ENCODE measurements at places on chromosomes 4 and X.
A peak's percentile ranks its signal among the peaks of the same experiment; 100 is the strongest.

GRCh38 chr4:103451341-103451740, 253.2 kb upstream of the CENPE start:
- no peak for DNase-seq

GRCh38 chr4:174198828-174199227, 84.6 kb downstream of the FBXO8 start:
- DNase-seq, result peak; percentile 76

- no peak for DNase-seq
Observed at GRCh38 chr4:124486423-124486822, 226.1 kb downstream of the ANKRD50 start.

- no peak for DNase-seq
Observed at GRCh38 chr4:94571715-94572114, 120.0 kb downstream of the PDLIM5 start.

DNA sequence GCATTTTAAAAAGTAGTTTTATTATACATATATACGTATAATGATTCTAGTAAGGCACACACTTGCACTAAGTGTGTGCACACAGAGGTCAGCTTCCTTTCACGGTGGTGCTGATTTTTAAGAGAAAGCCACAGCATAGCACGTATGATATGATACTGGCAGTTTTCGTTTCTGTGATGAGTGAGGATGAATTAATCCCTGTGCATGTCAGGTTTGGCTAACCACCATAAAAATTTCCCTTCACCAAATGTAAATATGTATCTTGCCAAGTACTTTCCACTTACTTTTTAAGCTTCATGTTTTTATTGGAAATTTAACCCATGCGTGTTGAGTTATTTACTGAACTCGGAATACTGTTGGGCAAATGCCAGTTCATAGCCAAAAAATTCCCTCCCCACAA, 84.6 kb downstream of the SYNPO2 start:
- no peak for DNase-seq

- DNase-seq, result no peak
Observed at GRCh38 chrX:67207912-67208311, 335.9 kb upstream of the AR start.

- no peak for DNase-seq
Observed at GRCh38 chr4:142840516-142841123, 5.5 kb downstream of the INPP4B start.

- DNase-seq, result no peak
Observed at GRCh38 chrX:132367984-132368383, 120.9 kb downstream of the MBNL3 start.

- no peak for DNase-seq
Observed at GRCh38 chrX:11393949-11394654, 100.9 kb downstream of the AMELX start.

DNA sequence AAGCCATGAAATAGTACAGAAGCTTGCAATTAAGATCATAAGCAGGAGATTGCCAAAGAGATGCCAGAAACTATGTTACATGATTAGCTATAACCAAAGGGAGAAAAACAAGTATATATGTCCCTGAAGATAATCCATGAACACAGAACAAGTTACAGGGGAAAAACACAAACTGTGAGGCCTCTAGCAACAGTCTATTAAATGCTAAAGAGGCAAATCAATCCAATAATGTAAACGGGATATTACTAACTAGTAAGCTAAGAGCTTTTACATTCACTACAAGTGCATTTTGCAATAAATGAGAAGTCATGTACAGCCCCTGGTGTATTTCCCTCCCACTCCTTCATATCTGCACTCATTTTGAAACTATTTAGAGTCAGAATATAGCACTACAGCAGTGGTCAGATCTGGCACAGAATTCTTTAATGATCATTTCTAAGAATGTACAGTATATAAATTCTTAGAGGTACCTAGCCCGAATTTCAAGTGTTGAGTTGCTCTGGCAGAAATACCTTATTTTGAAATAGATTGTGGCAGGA, 449.8 kb upstream of the SMIM31 start:
- DNase-seq, result no peak

DNA sequence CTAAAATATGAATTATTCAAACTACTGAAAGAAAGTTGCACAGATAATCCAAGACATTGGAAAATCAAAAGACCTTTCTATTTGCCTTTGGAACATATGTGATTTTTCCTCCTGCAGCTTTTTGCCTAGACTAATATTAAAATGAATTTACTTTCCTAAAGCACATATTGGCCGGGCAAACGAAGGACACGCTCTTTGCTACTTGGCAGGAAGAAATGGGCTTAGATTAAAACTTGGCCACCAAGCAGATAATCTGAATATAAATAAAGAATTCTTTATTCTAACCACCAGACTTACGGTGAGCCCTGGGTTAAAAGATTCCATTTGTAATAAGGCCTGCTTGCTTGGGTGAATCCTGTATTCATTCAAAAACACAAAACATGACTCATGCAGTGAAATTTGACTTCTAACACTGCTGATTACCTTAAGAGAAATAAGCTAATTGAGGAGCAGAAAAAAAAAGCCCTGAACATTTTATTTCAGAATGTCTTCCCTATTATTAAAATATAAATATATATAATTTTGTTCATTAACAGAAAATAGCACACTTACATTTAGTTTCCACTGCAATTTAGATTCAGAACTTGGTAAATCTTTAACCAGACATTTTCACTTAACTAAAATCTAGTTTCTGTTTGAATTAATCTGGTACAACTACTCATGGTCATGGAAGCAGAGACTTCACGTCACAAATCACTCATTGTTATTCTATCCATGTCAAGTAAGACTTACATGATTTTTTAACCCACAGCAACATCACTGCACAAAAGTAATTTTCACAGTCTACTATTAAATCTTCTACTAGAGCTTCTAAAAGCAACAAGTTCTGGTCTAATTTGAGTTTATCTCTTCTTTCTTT, 116.1 kb upstream of the PLAC1 start:
- no peak for DNase-seq

DNA sequence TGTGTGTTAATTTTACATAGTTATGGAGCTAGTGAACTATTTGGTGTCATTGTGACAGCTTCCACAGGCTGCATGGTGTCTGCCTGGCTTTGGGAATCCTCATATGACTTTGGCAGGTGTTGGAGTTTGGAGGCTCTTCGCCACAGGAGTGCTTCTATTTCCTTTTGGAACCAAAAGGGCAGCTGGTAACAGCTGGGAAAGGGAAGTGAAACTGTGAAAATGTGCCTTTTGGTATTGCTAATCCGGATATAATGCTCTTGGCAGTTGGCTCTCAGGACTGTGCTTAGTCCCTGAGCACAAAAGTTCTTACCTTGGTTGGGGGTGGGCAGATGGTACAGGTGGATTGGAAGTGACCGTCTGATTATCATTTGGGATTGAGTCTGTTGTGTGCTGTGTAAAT, 18.1 kb downstream of the OFD1 start:
- no peak for DNase-seq

DNA sequence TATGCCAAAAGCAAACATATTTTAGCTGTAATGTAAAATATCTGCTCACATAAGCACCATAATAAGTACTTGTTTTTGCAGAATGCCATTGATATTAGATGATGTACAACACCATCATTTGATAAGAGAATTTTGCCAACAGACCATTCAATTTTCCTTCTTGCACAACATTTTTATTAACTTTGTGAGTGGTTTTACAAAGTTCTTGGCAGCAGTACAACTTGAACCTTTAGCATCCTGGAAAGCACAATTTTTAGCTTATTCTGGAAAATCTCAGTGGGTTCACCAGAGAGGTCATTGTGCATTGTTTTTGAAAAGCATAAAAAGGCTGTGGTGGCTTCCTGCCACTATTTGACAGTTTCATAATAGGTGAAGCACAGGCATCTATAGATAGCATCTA, 26.4 kb upstream of the REPS2 start:
- DNase-seq, result no peak

GRCh38 chr4:26692014-26692726, 108.3 kb downstream of the TBC1D19 start:
- DNase-seq, result peak; percentile 51

GRCh38 chrX:119693996-119694451, 1.1 kb upstream of the SEPTIN6 start:
- DNase-seq, result no peak

GRCh38 chr4:112266823-112267222, 18.9 kb downstream of the TIFA start:
- DNase-seq, result peak; percentile 34

GRCh38 chr4:155569471-155569870, 97.2 kb upstream of the GUCY1A1 start:
- no peak for DNase-seq

DNA sequence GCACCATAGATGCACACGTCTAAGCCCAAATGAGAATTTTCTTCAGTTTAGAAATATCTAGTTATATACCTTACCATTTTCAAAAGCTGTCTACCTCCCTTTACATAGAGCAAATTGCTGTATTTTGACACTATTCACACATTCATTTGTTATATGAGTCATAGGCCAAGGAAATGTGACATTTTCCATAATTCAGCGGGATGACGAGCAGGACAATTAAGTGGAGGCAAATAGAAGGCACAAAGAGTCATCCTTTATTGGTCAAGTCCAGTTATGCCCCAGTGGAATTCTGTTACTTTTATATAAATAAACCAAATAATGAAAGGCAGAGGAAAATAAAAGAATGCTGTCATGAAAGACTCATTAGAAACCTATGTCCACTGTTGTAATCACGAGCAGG, 27.9 kb downstream of the FGF13 start:
- DNase-seq, result no peak
